KBM-7 (cell line): ENCODE measurements at places on chromosomes 12 and 14.

DNA sequence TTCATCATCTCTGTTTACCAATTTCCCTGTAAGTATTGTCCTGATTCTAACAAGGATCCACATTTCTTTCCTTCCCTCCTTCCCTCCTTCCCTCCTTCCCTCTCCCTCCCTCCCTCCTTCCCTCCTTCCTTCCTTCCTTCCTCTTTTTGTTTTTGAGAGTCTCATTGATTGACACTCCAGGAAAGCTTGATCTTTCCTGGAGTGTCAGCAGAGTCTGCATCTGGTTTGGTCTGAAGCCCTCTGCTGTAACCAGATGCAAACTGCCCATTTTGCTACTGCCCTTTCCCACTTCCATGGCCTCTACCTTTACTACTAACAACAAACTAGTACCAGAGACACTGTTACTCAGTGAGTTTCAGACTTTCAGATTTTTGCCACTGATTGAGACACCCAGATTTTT lies 14.4 kb upstream of the OR6C65 start:
- DNase-seq: peak; percentile 29

GRCh38 chr12:123261196-123261595 lies 10.5 kb downstream of the CDK2AP1 start:
- no peak for DNase-seq

GRCh38 chr14:95303552-95303951 lies 16.2 kb downstream of the CLMN start:
- DNase-seq: no peak

GRCh38 chr14:64400829-64401459 lies 12.8 kb downstream of the MTHFD1 start:
- no peak for DNase-seq

- peak; percentile 76 for DNase-seq
These were observed 24.1 kb upstream of the UBC start for GRCh38 chr12:124938587-124938986.

DNA sequence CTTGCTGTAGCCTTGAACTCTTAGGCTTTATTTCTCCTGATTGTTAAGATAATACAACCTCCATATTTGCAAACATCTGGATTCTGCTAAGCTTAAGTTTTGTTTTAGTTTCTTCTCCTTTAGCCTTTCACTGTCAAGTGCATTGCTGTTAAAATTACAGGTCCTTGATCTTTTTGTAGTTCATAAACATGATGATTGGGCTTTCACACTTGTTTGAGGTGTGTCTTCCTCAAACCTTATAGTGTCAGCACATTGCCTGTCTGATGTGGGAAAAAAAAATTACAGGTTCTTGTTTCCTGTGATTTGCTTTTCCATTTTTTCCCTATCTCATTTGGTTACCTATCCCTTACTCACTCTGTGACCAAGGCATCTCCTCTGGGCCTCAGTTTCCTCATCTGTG lies 59.2 kb downstream of the BICDL1 start:
- DNase-seq: no peak

- DNase-seq: peak; percentile 84
These were observed 228.1 kb upstream of the AMIGO2 start for GRCh38 chr12:47307680-47308399.
